ENCODE measurements at places on chromosomes 12 and 14.

DNA sequence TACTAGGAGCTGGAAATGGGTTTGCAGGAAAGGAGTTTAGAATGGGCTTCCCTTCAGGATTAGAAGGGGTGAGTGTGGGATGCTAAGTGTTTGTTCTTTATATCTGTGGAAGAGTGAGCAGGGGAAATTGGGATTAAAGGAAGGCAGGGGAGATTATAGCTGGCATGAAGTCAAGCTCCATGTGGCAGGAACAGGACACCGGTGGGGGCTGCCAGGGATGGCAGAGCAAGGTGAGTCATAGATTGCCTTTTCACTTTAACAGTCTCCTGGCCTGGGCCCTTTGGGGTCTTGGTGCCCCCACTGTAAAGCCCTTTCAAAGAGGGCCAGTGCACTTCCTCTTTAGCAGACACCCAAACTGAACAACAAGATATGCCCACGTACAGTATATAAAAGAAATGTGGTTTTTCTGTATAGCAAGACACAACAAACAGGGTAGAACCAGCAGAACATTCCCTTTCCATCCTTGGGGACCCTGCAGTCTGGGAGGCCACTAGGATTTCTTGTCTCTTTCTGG, 23.1 kb upstream of the FBXO21 start:
- no peak for DNase-seq

DNA sequence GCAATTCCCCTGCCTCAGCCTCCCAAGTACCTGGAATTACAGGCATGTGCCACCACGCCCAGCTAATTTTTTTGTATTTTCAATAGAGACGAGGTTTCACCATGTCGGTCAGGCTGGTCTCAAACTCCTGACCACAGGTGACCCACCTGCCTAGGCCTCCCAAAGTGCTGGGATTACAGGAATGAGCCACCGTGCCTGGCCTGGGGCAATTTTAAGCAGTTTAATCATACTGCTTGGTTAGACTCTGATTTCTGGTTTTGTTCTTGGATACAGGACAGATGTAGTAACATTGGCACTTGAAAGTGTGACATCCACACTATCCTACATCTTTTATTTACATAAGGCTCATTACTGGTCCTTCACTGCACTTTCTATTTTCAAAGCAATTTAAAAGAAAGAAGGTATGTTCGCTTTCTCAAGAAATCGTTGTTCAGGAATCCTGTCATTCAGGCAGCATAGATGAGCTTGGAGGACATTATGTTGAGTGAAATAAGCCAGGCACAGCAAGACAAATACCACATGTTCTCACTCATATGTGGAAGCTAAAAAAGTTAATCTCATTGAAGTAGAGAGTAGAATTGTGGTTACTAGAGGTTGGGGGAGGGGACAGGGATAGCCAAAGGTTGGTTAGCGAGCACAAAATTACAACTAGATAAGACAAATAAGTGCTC, 4.0 kb upstream of the NUAK1 start:
- no peak for DNase-seq

- DNase-seq, result no peak
These were observed 53.2 kb upstream of the HIF1A start for GRCh38 chr14:61641914-61642613.

DNA sequence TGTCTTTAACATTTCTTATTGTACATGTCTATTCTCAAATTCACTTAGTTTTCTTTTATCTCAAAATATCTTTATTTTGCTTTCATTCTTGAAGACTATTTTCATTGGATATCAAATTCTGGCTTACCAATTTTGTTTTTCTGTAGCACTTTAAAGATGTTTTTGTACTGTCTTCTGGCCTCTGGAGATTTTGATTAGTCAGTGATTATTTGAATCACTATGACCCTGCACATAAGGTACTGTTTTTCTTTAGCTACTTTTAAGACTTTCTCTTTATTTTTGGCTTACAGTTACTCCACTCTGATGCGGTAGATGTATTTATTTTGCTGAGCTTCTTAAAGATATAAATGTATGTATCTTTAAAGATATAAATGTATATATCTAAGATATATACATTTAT, 49.6 kb downstream of the MYRFL start:
- no peak for DNase-seq

Measured in sciatic nerve (tissue), 2 donors.